Activated naive CD4-positive, alpha-beta T cell treated with Interleukin-2 at 50 U/mL for 16 hours (primary cell): ENCODE measurements at places on chromosomes 5 and 9.

DNA sequence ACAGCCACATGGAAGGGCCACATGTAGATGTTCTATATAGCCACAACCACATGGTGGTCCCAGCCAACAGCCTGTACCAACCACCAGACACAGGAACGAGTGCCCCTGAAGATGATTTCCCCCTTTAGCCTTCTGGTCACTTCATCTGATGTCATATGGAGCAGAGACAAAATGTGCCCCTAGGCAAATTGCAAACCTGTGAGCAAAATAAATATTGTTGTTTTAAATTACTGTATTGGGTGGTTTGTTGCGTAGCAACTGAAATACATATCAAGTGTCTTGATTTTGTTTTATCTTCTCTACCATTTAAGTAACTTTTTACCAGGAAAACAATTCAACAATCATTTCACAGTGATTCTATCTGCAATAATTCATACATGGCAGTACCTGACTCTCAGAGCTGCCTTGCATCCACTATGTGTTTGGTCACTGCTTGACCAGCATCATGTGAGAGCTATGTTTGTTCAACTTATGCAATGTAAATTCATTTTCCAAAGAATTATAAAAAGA, 142.5 kb upstream of the VLDLR start:
- DNase-seq = no peak

- no peak for DNase-seq
Observed at GRCh38 chr5:4159681-4160080, 564.0 kb downstream of the IRX1 start.

DNA sequence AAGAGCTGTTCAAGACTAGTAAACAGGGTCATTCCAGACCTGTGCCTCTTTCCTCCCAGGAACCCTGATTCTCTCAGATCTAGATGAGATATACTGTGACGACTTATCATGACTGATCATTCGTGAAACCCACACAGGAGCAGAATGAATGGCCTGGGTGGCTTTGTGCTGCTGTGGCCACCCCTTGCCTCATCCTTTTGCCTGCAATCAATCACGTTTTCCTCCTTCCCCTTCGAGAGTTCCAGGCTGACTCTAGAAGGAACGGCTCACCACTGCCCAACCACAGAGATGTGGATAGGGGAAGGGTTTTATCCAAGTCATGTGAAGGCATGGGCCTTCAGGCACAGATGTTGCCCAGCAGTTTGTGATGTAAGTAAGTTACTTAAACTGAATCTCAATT, 5.8 kb downstream of the ANXA6 start:
- DNase-seq = peak; percentile 69

- DNase-seq = no peak
Observed at GRCh38 chr5:154697371-154697770, 57.8 kb upstream of the LARP1 start.

- no peak for DNase-seq
Observed at GRCh38 chr5:33146881-33147280, 293.9 kb upstream of the TARS1 start.

GRCh38 chr5:111972080-111972479, 215.1 kb upstream of the NREP start:
- DNase-seq = no peak

GRCh38 chr5:147805030-147805454, 22.5 kb upstream of the JAKMIP2 start:
- peak; percentile 41 for DNase-seq

GRCh38 chr5:138461343-138462125, 3.7 kb upstream of the EGR1 start:
- DNase-seq = no peak

DNA sequence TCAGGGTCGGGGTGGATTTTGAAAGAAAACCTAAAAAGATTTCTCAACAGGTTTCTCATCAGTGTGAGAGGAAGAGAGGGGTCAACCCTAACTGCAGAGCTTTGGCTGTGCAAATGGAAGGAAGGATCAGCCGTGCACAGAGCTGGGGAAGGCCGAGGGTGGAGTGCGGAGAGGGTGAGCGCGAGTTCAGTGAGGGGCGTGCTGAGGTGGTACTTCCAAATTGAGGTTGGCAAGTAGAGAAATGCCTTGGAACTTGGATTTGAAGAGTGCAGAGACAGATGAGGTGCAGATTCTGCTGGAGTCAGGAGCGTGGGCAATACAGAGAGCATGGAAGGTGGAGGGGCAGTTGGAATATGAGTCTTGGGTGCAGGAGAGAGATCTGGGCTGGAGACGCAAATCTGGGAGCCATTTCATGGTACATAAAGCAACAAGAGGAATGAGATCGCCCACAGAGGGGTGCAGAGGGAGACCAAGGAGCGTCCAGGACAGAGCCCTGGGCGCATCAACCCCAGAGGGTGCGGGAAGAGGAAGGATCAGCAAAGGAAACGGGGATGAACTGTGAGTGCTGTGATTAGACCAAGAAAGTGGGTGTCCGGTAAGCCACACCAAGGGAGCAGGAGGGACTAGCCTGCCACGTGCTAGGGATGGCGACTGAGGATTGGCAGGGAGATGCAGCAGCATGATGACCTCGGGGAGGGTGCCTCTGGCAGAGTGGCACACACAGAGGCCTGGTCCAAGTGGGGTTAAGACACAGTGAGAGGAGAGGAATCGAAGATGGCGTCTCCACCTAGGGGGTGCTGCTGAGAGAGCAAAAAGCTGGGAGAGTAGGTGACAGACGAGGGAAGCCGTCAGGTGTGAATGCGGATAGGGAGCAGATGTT, 105.8 kb downstream of the ADAMTS2 start:
- no peak for DNase-seq

- DNase-seq = peak; percentile 69
Observed at GRCh38 chr5:119315516-119315949, 40.3 kb upstream of the TNFAIP8 start.

- DNase-seq = no peak
Observed at GRCh38 chr9:110744715-110745384, 76.3 kb downstream of the MUSK start.

- no peak for DNase-seq
Observed at GRCh38 chr9:81592887-81593266, 96.5 kb downstream of the TLE1 start.

DNA sequence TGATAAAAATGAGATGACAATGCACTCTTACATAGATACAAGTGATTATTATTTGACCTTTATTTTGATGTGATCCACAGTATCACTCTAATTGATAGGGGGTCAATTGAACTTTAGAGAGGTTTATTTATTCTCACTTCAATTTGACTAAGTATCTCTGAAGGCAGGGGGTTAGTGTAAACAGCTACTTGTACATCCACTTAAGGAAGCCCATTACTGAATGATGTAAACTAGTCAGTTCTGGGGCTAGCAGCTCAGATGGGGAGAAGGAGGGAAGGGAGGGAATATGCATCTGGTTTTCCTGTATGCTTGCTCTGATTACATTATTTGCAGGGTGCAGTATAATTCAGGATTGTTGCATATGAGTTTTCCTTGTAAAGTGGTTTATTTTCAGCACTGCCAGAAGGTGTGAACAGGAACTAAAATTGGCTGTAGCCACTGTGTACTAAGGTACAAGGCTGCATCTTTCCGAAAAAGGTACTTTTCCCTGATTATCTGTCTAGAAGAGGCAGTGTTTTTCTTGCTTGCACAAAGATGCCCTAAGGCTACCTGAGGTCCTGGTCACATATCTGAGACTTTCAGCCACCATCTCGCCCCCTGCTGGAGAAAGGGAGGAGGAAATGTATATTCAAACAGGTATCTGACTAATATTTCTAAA, 51.2 kb downstream of the MRPS27 start:
- DNase-seq = peak; percentile 40

DNA sequence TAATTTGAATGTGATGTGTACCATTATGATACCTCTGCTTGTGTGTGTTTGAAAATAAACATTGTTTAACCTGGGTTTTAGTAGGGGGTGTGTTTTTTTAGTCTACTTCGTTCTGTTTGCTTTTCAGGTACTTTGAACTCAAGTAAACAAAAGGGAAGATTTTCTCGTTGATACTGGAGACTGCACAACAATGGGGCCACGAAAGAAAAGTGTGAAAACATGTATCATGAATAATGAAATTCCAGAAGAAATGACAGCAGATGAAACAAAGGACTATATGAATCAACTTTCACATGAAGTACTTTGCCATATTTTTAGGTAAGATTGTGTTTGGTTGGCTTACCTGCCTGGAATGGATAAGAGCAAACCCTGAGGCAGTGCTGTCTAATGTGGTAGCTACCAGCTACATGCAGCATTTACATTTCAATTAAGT, 10.8 kb downstream of the FBXO38 start:
- no peak for DNase-seq

- no peak for DNase-seq
Observed at GRCh38 chr5:23234197-23234596, 273.2 kb upstream of the PRDM9 start.

GRCh38 chr5:109927639-109928038, 237.9 kb downstream of the MAN2A1 start:
- DNase-seq = no peak

- no peak for DNase-seq
Observed at GRCh38 chr5:78527054-78527859, 121.3 kb downstream of the LHFPL2 start.
